GM18507 (cell line): ENCODE measurements at places on chromosomes 6 and 20.

DNA sequence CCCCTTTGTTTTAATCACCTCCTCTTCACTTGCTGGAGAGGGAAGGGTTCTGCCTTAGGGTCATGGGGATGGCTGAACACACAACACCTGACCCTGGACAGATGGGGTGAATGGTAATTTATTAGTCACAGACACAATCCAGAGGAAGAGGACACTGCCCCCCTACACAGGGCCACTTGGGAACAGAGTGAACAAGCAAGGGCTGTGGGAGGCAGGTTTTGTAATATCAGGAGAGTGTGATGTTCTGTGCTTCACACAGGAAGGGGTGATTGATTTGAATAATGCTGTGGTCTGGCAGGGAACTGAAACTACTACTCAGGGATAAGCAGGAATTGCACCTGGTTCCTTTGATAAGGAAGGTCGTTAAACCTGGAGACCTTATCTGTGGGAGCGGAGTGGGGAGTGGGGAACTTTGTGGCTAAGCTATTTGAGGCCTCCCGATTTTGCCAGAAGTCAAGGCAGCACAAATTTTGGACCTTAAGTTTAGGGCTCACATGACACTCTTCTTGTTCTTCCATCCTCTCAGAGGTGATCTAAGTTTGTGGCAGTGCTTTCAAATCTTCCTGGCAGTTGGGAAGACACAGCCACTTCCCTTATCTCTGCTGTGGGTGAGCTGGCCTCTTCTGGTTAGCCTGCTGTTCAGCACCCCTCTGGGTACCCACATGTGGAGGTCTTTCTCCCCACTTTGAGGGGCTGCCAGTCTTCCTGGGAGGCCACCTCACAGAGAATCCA, 77.8 kb downstream of the CD164 start:
- no peak for DNase-seq

DNA sequence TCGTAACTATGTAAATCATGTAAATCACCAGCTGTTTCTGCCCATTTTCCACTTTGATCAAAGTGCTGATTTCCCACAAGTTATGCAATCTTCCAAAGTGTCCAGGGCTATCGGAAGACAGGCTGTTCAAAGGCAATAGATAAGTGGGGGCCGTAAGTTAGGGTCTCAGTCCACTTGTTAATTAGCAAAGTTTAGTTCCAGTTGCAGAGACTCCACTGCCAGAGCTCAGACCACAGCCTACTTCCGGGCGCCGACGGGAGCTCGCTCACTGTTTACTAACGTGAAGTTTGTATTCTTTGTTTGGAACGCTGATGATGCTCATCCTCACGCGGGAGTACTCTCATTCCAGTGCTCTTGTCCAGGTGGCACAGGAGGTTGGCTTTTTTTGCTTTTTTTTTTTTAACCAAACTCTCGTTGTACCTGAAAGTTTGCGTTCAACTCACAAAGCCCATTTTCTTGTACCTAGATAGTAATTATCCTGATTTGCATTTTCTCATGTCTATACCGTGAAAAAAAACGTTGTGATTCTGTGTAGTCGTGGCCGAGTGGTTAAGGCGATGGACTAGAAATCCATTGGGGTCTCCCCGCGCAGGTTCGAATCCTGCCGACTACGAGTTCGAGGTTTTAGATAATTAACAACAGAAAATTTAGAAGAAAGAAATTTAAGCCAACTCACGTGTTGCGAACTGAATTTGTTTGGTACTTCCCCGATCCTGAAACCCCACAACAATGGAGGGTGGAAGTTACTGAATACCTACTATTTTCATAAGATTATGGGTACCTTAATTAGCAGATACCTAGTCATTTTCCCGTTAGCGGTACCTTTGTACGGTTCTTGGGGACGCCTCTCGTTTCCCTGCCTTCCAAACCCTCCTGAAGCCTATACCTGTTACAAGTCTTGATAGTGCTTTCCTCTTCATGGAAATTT, 29.9 kb upstream of the ZNF184 start:
- no peak for DNase-seq

DNA sequence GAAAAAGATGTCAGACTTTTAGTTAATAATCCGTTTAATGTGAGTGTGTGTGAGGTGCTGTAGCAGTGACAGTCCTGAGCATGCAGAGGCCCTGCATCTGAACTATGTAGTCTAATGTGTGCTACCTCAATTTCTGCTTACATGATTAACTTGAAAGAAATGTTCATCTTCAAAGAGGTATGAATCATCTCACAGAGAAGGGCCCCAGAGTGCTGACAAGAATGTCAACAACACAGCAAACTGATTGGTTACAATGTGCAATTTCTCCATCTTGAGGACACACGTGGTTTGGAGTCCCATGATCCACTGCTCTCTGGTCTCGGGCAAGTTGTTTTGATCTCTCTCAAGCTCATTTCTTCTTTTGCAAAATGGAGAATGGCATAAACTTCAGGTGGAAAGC, 61.7 kb upstream of the EMILIN3 start:
- DNase-seq, result no peak

DNA sequence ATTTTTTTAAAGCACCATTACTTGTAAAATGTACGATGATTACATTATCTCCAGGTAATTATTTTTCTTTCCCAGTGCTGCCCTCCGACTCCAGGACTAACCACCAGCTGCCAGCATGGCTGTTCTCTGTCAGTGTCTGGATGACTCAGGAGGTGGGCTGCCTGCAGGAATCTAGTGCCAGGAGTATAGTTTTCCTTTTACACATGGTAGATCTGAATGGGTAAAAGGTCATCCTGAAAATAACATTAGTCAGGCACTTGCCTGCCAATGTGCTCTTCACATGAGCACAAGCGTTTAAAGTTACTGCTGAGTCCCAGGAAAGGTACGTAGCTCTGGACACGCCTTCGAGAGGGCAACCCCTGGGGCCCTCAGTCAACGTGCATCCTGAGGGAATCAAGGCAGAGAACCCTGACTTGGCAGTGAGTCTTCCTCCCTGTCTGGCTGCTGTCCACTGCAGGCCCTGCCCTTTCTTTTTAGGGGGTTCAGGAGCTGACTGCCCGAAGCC, 2.4 kb downstream of the DYNLT1 start:
- no peak for DNase-seq

DNA sequence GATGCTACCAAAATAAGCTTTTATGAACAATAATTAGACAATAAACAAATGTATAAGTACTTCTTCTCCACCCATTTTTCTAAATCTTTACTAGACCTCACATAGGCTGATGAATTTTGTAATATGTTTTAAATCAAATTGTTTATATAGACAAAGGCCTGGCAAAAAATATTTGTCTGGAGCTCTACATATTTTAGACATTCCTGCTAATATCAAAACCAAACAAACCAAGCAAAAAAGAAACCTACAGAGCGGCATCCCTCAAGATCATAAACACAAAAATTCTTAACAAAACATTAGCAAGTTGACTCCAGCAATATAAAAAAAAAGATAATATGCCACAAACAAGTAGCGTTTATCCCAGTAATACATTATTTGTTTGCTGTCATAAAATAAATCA, 87.2 kb downstream of the ADAT2 start:
- no peak for DNase-seq

DNA sequence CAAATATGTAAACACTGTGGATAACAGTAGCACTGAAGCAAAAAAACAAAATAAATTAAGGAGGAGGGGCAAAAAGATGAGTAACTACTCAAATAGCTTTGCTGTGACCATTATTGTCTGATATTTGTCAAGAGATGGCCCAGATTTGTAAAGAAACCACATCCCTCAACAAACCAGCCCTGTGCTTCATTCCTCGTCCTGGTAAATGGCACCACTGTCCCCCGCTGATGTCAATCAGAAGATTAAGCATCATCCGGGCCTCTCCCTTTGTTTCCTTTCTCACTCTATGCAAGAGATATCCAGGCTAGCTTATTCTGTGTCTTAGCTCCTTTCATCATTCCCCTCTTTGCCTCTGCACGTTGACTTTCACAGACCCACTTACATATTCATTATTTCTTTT, 259.0 kb downstream of the SYNE1 start:
- no peak for DNase-seq

- no peak for DNase-seq
Measured at GRCh38 chr6:131862476-131862875, 54.7 kb downstream of the ENPP1 start.

- DNase-seq, result no peak
Measured at GRCh38 chr20:49985617-49986016, 2.8 kb downstream of the SNAI1 start.

- DNase-seq, result no peak
Measured at GRCh38 chr6:161444464-161444863, 170.6 kb upstream of the AGPAT4 start.

- DNase-seq, result no peak
Measured at GRCh38 chr6:14765721-14766390, 480.0 kb upstream of the JARID2 start.

GRCh38 chr6:169070506-169071176, 183.0 kb downstream of the THBS2 start:
- no peak for DNase-seq

DNA sequence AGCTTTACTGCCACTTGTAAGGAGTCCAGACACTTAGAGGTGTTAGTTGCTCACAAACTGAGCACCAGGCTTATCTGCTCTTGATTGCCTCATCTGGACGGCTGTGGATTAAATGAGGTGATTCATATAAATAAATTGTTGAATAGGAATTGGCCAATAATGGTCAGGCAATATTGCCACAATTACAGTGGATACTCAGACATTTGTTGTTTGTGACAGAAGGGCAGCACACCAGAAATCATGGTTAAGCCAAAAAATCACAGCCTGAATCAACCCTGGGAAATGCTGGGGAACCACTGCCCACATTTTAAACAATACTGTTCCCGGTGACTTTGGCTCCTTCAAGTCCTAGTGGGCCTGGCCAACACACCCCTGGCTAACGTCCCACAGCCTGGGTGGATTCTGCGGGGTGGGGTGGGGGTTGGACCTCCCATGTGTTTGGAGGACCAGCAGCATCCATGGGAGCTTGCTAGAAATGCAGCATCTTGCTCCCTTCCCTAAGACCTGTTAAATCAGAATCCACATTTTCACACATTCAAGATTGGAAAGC, 29.5 kb upstream of the SPDEF start:
- no peak for DNase-seq

- no peak for DNase-seq
Measured at GRCh38 chr6:34056305-34057108, 89.4 kb downstream of the GRM4 start.

DNA sequence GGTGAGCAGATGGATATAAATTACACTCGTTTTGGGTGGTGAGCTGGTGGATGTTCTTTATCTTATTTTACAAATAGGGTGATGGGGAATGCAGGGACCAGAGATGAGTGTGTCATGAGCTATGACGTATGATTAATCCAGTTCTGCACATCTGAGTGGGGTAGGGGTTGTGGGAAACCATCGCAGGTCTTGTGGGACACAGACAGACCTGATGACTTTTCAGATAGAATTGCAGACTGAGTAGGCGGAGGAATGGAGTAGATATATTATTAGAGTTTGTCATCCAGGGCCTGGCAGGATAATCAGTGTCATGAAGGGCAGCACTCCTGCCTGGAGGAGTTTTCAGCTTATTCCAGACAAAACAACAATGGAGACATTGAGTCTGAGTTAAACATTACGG, 12.9 kb upstream of the DSP start:
- DNase-seq, result no peak

DNA sequence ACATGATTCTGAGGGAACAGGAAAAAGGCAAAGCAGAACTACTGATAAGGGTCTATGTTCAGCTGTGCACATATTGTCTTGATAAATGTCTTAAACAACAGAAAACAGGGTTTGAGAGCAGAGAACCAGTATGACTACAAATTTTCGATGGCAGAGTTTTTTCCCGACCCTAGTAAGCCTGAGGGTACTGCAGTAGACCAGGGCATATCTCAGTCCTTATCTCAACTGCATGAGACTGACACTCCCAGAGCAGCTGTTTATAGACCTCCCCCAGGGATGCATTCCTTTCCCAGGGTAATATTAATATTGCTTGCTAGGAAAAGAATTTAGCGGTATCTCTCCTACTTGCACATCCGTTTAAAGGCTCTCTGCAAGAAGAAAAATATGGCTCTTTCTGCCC, 1176.8 kb upstream of the ADGRB3 start:
- DNase-seq, result no peak

DNA sequence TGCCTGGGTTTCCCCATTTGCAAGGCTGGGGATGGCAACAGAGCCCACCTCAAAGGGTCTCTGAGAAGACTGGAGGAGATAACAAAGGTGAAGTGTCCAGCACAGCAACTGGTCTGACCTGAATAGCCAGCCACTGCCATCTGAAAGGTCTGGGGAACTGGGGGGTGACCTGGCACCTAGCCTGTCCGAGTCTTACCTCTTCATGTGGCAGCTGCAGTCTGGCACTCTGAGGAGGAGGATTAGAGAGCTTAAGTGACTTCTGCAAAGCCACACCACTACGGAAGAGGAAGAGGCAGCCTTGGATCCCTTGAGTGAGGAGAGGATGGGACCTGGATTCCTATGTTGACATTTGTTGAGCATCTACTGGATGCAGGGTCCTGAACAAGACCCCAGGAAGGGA, 22.2 kb downstream of the C20orf203 start:
- no peak for DNase-seq
